ENCODE measurements at places on chromosomes 2 and 18. TPM values are rescaled to one million over a fixed set of nuclear protein-coding genes. Genes with fewer than 3 reads are reported as not detected.

Gene TLX2
- not detected for total RNA-seq

DNA sequence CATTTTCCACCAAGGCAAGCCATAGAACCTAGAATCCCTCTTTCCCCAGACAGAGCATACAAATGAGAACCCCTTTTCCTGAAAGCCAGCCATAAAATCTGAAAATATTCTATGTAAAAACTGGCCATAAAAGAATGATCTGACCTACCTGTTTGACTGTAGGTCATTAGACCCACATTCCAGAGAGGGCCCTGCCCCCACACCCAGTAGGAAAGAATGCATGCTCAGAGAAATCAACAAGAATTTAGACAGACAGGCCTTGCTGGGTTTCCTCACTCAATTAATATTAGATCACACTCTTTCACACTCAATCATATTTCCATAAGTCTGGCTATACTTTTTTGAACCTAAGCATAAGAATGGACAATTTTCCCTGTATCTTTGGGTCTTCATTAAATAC is 929.5 kb downstream of the ERBB4 start:
- DNase-seq, result no peak

DNA sequence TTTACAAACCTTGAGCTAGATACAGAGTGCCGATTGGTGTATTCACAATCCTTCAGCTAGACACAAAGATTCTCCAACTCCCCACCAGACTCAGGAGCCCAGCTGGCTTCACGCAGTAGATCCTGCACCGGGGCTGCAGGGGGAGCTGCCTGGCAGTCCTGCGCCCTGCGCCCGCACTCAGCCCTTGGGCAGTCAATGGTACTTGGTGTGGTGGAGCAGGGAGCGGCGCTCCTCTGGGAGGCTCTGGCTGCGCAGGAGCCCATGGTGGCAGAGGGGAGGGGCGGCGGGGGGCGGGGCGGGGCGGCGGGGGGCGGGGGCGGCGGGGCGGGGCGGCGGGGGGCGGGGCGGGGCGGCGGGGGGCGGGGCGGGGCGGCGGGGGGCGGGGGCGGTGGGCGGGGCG is 923.4 kb downstream of the SOCS6 start:
- no peak for DNase-seq

- no peak for DNase-seq
Observed at GRCh38 chr2:27135478-27135955, 1.1 kb upstream of the PREB start.

GRCh38 chr18:24736662-24737330 is 276.4 kb downstream of the HRH4 start:
- DNase-seq, result no peak

DNA sequence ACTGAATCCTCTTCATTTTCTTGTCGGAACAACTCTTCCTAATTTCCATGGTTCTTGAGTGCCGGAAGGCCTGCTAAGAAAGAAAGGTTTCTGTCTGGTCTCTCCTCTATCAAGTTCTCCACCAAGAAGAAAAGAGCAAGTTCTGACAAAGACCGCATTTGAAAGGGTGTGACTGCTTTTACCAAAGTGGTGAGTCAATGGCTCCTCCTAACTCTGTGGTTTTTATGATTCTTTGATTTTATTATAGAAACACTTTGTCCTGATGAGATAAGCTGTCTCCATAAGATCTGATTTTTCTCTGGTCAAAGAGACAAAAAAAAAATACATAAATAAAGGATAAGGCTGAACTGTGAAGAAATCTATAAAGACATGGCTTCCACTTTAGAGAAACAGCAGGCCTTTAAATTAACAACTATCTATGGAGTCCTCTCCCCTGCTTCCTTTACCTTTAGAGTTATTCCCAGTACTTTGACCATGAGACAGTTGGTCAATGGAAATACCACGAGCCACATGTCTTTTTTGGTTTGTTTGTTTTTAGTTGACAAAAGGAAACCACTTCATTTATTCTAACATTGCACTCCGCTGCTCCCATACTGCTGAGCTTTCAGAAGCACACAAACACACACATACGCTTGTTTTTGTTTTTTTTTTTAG is 67.7 kb downstream of the REL start:
- no peak for DNase-seq
